ENCODE measurements at places on chromosomes 16 and 17. TPM values are rescaled to one million over a fixed set of nuclear protein-coding genes. Genes with fewer than 3 reads are reported as not detected.
A peak's percentile ranks its signal among the peaks of the same experiment; 100 is the strongest.

DNA sequence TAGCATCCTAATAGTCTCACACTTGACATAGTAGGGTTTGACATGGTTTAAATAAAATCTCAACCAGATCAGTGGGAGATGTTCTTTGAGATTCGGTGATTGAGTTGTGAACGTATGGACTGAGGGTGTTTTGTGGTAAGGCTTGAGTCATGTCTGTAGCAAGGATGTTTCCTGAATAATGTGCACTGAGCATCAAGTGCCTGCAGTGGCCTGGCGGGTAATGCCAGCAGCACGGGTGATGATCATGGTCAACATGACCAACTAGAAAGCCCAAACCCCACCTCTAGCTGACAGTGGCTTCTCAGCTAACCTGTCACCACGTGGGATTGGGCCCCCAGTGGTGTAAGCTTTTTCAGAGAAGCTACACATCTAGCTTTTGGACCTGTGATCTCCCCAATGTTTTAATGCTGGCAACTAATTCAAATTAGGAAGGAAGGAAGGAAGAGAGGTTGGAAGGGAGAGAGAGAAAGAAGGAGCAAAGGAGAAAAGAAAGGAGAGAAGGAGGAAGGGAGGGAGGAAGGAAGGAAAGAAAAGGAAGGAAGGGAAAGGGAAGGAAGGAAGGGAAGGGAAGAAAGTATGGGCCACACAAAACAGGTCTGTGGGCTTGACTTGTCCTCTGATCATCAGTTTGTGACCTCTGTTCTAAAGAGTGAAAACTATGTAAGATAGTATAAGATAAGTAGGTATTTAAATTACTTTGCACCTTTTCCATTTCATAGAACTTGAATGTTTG, 55.4 kb downstream of the WWOX start:
- H3K27me3 ChIP-seq, result no peaks in the 10 kb centered on the region
- H3K4me3 ChIP-seq, result no peak overlapping the region
- H3K36me3 ChIP-seq, result no peaks in the 10 kb centered on the region
- no peak for DNase-seq
- H3K4me1 ChIP-seq, result no peaks in the 10 kb centered on the region
- H3K27ac ChIP-seq, result no peak overlapping the region

DNA sequence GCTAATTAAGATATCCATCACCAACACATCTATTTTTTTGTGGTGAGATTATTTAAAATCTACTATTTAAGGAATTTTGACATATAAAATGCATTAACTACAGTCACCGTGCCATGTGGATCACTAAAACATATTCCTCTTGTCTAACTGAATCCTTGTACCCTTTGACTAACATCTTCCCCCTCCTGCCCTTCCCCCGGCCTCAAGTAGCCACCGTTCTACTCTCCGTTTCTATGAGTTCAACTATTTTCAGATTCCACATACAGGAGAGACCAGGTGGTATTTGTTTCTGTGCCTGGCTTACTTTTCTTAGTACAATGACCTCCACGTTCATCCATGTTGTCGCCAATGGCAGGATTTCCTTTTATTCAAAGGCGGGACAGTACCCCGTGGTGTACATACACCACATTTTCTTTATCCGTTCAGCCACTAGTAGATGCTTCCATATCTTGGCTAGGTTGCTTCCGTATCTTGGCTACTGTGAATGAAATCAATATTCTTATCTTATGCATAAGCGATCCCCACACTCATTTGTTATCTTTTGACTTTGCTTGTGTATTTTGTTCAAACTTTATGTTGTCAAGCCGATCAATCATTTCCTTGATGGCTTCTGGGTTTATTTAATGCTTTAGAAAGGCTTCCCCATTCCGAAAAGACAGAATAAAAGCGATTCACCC, 134.7 kb downstream of the KCNJ12 start:
- H3K4me3 ChIP-seq, result no peak overlapping the region
- no peak for DNase-seq
- H3K27me3 ChIP-seq, result peaks cover 2% of the 10 kb centered on the region
- H3K36me3 ChIP-seq, result no peaks in the 10 kb centered on the region
- H3K4me1 ChIP-seq, result 0 out of 2 replicates have a peak, but pooled peaks cover 6% of the 10 kb centered on the region

DNA sequence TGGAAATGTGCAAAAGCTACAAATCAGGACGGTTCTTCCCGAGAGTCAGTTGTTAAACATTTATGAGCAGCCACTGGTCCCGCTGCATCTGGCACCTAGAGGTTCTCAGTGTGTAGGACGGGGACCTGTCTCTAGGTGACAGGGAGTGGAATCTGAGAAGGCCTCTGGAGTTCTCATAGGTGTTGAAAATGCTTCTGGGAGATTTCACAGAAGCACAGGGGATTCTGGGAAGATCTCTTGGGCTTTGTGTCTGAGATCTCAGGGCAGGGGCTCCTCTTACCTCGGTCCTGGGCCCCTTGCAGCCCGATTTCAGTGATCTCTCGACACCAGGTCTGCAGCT, 8.9 kb downstream of the ALOX15 start:
- no peaks in the 10 kb centered on the region for H3K4me1 ChIP-seq
- peaks cover 27% of the 10 kb centered on the region for H3K27me3 ChIP-seq
- H3K36me3 ChIP-seq, result no peaks in the 10 kb centered on the region
- no peak overlapping the region for H3K27ac ChIP-seq
- no peak overlapping the region for H3K4me3 ChIP-seq
- no peak for DNase-seq

DNA sequence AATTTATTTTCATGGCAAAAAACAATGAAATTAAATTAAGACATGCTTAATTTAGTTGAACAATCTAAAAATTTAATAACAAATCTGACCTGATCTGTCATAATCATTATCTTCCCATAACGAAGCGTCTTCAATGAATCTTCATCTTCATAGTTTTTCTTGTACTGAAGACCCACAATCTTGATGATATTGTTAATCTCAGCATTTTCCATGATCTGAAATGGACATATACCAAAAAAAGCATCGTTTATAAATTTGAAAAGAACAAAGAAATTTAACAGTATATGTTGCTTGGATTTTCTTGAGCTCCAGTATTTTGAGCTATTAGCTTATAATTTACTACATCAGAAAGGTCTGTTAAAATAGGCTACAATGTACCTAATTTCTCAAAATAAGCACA, 10.2 kb downstream of the TOP2A start:
- H3K27ac ChIP-seq, result no peak overlapping the region
- no peak for DNase-seq
- no peak overlapping the region for H3K4me3 ChIP-seq
- peaks cover 87% of the 10 kb centered on the region for H3K36me3 ChIP-seq

DNA sequence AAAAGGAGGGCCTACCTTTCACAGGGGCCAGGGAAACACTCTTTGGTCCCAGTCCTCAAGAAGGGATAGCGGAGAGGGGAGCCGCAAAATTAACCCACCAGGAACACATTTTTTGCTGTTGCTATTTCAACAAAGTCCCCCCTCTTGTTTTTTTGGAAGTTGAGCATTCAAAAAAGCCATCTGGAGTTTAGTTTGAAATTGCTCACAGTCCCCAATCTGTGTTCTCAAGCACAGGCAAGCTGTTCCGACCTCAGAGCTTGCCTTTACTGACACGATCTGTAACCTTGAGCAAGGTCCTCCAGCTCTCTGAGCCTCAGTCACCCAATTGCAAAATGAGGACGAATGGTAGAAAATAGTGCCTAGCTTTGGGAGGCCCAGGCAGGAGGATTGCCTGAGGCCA, 131.1 kb downstream of the ZNF423 start:
- H3K4me3 ChIP-seq, result no peak overlapping the region
- no peaks in the 10 kb centered on the region for H3K4me1 ChIP-seq
- peaks cover 5% of the 10 kb centered on the region for H3K27me3 ChIP-seq
- no peaks in the 10 kb centered on the region for H3K36me3 ChIP-seq

DNA sequence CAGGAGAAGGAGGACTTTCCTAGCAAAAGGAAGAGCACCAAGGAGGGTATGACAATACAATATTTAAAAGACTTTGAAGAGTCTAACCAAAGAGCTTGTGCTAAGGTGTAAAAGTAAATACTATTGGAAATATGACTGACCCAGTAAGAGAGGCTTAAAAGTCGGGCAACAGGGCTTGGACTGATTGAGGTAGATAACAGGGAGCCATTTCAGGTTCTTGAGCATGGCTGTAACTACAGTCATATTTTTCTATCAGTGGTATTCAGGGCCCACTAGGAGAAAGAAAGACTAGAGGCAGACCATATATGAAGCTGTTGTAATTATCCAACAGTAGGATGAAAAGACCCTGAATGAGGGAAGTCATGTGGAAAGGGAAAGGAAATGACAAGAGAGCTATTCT, 62.3 kb downstream of the SMURF2 start:
- H3K27me3 ChIP-seq, result no peaks in the 10 kb centered on the region
- no peak for DNase-seq
- H3K36me3 ChIP-seq, result no peaks in the 10 kb centered on the region
- no peak overlapping the region for H3K27ac ChIP-seq

DNA sequence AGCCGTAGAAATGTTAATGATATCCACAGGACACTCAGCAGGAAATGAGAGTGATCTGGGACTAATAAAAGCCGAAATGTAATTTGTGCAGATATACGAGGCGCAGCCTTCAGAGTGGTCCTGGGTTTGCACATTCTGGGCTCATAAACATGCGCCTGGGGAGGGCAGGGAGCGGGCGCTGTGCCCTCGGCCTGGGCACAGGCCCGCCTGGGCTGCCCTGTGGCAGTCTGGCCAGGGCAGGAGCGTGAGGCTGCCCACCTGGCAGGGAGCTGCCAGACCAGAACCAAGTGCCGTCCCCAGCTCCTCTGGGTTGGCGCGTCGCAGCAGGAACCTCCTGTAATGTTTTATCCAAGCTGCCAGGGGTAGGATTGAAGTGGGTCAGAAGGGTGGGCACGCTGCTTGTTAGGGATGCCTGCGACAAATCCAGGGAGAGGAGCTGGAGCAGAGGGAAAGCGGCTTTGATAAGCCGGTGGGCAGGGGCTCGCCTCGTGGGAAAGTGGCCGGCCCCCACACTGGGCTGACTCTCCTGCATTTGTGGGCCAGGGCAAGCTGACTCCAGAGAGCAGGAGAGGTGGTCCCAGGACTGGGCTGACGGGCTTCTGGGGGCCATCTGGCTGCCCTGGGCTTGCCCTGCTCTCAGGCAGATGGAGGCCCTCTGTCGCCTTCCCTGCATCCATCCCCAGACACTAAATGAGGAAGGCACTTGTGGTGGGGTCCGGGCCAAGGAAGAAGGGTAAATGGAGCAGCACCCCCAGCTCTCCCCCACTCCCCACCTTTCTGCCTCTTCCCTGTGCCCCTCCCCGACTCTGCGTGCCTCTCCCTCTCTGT, 45.9 kb downstream of the SREBF1 start:
- no peak overlapping the region for H3K27ac ChIP-seq
- H3K36me3 ChIP-seq, result peaks cover 19% of the 10 kb centered on the region
- H3K27me3 ChIP-seq, result no peaks in the 10 kb centered on the region
- DNase-seq, result no peak

DNA sequence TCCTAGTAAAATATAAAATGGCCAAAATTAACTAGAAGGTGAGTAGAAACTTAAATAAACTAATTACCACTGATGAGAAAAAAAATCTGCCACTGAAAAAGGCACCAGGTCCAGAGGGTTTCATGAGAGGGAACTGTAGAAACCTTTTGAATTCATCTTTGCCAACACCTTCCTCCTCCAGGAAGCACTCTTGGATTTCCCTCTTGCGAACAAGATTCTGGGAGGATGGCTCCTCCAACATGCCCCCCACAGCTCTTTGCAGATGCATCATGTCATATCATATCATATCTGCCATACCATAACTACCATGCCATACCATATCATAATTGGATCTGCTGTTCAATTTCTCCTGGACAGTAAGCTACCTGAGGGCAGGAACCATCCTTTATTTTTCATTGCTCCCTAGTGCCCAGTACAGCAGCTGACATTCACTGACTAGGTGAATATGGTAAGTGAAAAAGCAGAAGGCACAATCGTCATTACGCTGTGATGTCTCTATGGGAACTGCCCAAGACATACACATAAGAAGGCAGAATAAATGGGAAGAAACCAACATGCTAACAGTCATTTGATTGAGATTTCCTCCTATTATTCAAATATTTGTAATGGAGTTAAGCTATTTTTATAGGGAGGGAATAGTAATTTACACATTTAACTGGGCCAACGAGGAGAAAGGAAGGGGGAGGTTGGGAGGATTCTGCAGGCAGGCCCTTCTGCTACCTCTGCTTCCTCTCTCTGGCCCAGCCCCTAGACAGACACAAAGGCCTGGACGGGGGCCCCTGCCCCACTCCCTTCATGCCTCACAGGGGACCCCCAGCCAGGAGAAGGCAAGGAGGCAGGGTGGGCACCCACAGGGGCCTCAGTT, 110.1 kb upstream of the SMURF2 start:
- no peaks in the 10 kb centered on the region for H3K36me3 ChIP-seq
- H3K27me3 ChIP-seq, result no peaks in the 10 kb centered on the region
- H3K4me1 ChIP-seq, result peaks cover 44% of the 10 kb centered on the region
- H3K27ac ChIP-seq, result no peak overlapping the region

DNA sequence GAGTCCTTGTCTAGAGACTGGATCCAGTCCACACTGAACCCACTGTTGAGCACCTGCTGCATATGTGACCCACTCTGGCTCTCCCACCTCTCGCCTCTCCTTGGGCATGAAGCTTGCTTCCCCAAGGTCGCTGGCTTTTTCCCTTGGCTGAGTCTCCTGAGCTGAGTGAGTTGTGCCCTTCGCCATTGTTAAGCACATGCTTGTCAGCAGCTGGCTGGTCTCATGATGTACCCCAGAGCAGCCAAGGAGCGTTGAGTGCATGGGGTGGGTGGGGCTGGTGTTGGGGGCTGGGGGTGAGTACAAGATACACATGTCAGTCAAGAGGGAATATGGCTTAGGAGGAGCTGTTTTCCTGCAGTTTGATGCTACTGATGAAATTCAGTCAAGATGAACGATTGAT, 165.6 kb downstream of the SNX29 start:
- H3K4me3 ChIP-seq, result no peak overlapping the region
- H3K27me3 ChIP-seq, result no peaks in the 10 kb centered on the region
- H3K27ac ChIP-seq, result peak overlapping the region; percentile 3
- H3K36me3 ChIP-seq, result no peaks in the 10 kb centered on the region

The MT4 gene
- total RNA-seq, result not detected

The MYO15A gene
- 0.18 TPM for total RNA-seq

The MKS1 gene
- total RNA-seq, result 24.8 TPM

The GP1BA gene
- not detected for total RNA-seq

The PYY gene
- total RNA-seq, result not detected

The SPNS3 gene
- total RNA-seq, result not detected

The HOXB6 gene
- not detected for total RNA-seq

The ADCY9 gene
- 11.2 TPM for total RNA-seq

The TOM1L1 gene
- total RNA-seq, result 61.1 TPM

The CRLF3 gene
- 9.1 TPM for total RNA-seq

All from HepG2 (cell line).